ENCODE measurements at places on chromosomes 1 and 21.

DNA sequence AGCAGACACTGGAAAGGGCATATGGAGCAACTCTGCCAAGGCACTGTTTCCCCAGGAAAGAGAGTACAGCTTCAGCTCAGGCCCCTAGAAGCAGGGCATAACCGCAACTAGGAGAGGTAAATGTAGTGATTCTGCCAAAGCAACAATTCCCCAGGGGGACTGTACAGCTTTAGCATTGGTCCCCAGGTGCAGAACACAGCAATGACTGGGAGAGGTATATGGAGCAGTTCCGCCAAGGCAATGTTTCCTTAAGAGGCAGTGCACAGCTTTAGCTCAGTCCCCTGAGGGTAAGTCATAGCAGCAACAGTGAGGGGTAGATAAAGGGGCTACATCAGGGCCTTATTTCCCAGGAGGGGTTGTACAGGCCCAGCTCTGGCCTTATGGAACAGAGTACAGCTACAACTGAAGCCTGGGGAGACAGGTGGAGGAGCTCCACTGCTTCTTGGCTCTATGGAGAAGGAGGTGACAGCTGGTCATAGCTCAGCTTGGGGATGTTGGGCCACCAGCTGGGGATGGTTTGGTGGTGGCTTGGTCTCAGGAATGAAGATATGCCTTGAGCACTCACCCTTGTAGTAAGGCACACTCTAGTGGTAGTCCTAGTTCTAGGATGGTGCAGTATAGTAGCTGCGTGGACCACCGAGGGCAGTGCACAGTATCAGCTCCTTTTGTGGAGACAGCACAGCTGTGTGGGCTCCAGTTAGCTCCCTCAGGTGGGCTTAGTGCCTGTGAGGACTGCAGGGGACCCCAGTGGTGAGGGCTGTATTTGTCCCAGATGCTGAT lies 582.7 kb downstream of the PTPRC start:
- no peak for DNase-seq

DNA sequence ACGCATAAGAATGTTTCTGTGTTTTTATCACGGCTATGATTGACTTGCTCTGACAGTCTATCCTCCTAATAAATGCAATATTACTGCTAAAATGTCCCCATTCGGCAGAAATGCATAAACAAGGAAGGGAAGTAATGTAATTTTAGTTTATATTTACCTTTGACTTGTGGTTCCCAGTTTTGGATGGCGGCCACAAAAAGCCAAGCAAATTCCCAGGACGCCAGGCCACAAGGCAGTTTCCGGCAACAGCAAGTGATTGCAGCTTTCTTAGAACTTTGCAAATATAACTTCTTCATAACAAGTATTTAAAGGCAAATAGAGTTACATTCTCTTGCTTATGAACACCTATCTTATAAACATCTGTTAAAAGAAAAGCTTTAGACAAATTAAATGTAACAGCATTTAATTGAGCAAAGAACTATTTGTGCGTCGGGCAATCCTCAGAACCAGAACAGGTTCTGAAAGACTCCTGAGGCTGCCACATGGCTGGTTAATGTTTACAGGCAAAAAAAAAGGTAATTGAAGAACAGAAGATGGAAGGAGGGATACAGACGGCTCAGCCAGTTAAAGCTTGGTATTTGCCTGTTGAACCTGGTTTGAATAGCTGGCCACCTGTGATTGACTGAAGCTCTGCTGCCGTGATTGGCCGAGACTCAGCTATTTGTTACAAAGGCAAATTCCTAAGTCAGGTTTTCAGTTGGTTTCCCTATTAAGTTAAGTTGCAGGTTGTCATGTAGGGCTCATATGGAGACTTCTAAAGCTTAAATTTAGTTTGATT lies 80.8 kb downstream of the C21orf91 start:
- no peak for DNase-seq

- DNase-seq: no peak
These were observed 62.4 kb downstream of the ERI3 start for GRCh38 chr1:44292651-44293050.

- DNase-seq: no peak
These were observed 18.9 kb downstream of the IFFO2 start for GRCh38 chr1:18937539-18937938.

GRCh38 chr1:24795236-24795635 lies 50.0 kb downstream of the CLIC4 start:
- DNase-seq: no peak

Data from pulmonary artery endothelial cell (primary cell).